ENCODE measurements at places on chromosomes 7 and 10.

DNA sequence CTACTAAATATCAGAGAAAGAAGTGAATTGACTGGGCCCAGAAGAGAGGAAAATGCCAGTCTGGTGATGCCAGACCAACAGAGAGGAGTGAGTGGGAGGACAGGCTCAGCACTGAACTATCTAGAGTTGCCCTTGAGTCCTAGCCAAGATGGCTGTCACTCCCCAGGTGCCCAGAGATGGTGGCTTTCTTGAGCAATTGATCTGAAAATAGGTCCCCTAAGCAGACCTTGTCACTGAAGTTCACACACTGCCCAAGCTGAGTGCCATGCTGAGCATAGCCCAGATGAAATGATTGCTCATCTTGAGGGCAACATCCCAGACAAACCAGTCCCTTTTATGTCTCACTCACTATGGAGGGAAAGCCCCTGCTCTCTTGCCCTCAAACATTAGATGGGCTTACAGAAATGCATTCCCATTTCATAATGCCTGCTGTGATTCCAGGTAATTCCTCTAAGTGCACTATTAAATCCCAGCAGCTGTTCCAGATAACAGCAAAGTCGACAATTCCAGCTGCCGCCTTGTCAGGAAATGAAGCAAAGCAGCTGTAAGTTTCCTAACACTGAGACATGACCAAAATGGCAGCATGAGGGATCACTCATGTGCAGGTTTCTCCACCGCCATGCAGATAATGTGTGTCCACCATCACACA, 329.4 kb downstream of the KCNMA1 start:
- no peak for DNase-seq

DNA sequence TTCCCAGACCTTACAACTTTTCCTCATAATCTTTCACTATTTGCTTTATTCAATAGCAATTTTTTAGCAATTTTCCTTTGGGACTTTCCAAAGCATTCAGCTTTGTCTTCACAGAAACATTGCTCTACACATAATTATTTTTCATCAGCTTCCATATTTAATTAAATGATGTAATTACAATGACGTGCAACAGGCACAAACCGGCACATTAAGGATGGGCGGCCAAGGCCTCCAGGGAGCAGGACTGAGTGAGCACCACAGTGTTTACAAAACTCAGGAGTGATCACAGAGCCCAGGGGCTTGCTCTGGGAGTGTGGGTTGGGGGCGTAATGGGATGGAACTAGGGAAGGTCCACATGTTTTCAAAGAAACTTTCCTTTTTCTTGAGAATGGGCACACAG, 69.8 kb downstream of the MAD1L1 start:
- DNase-seq = no peak

- DNase-seq = peak; percentile 75
Observed at GRCh38 chr7:130887182-130887956, 153.4 kb upstream of the KLF14 start.

GRCh38 chr7:149620961-149621360, 123.4 kb upstream of the ZNF746 start:
- no peak for DNase-seq

GRCh38 chr7:132183781-132184380, 392.4 kb downstream of the PLXNA4 start:
- no peak for DNase-seq

- no peak for DNase-seq
Observed at GRCh38 chr7:104264285-104264684, 56.5 kb upstream of the ORC5 start.

- peak; percentile 56 for DNase-seq
Observed at GRCh38 chr7:37390114-37390513, 58.5 kb downstream of the ELMO1 start.

DNA sequence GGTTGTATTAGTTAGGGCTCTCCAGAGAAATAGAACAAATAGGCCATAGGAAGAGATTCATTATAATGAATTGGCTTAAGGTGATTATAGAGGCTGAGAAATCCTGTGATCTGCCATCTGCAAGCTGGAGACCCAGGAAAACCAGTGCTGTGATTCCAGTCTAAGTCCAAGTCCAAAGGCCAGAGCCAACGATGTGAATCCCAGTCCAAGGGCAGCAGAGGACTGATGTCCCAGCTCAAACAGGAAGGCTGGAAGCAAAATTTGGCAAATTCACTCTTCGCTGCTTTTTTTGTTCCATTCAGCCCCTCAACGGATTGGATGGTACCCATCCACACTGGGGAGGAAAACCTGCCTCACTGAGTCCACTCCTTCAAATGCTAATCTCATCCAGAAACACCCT, 68.0 kb downstream of the JCAD start:
- DNase-seq = no peak

DNA sequence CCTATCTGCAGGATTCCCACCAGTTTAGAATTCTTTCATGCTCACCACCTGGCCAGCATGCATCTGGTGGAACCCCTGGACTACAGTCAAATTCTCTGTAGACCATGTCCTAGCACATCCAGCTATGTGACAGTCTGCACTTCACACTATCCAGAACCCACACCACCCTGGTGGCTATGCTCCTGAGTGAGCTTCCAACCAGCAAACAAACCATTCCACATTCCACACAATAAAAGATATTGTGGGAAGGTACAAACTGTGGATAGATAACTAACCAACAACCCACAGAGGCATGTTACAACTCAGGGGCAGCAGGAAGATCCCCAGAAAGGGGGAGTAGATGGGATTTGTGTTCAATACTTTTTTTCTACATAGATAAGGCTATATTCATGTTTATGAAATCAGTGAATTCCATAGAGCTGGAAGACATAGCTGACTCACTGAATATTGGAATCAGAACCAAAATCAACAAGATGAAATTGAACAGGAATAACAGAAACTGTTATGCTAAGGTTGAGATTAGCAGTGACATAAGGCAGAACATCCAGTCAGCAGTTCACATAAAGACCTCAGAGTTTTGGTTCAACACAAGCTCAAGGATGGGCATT, 72.5 kb downstream of the LRRC17 start:
- no peak for DNase-seq

GRCh38 chr10:15361131-15361530, 10.0 kb downstream of the FAM171A1 start:
- no peak for DNase-seq

GRCh38 chr7:30925117-30925516, 13.5 kb downstream of the AQP1 start:
- no peak for DNase-seq

DNA sequence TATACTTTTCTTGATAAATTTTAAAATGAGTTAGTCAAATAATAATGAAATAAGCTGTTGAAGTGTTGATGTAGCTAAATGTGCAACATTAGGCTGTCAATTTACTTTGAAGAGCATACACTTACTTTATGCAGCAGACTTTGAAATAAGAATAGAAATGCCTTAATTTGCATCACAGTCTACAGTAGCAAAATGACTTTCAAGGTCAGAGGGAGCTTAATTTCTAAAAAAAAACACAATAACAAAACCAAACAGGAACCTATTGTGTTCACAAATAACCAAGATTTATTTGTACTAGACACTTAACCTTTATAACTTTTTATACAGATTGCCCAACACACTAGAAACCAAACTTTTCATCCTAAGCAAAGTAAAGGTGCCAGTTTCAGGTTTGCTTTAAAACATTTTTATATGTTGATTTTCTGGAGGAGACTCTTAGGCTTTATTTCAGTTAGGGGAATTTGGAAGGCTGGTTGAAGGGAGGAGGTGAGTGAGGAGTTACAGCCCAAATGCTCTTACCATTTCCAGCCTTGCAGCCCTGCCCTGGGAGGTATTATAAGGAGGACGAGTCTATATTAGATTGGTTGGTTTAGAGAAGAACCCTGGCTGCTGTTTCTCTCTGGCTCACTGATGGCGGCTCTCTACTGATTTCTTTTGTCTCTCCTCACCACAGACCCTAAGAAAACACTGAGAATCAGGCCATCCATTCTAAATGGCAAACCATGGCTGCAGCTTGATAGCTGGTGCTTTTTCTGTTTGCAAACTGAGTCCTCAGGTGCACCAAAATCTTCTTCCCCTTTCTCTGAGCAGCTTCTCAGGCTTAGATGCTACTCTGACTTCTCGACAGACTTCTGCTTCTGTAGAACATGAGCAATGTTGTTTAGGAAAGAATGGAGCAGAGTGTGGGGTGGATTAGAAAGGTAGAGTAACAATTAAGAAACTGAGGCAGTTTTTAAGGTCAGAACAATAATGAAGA, 55.2 kb upstream of the RPA3 start:
- DNase-seq = no peak

All from inflammatory macrophage treated with lipopolysaccharide for 1 hour (primary cell).